ENCODE measurements at places on chromosomes 7 and 10.

- no peak for DNase-seq
Measured at GRCh38 chr10:100824886-100825285, 79.5 kb downstream of the PAX2 start.

- peak; percentile 92 for DNase-seq
Measured at GRCh38 chr7:5701085-5701914, 80.2 kb downstream of the RNF216 start.

DNA sequence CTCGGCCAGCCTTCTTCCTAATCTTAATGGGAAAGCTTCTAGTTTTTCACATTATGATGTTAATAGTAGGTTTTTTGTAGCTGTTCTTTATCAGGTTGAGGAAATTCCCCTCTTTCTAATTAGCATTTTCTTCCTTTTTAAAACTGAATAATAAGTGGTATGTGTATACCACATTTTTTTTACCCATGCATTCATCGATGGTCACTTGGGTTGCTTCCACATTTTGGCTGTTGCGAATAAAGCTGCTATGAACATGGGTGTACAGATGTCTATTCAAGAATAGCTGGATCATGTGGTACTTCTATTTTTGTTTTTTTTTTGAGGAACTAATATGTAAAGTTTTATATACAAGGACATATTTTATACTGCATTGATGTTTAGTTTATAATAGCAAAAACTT lies 44.3 kb downstream of the NRF1 start:
- peak; percentile 40 for DNase-seq

DNA sequence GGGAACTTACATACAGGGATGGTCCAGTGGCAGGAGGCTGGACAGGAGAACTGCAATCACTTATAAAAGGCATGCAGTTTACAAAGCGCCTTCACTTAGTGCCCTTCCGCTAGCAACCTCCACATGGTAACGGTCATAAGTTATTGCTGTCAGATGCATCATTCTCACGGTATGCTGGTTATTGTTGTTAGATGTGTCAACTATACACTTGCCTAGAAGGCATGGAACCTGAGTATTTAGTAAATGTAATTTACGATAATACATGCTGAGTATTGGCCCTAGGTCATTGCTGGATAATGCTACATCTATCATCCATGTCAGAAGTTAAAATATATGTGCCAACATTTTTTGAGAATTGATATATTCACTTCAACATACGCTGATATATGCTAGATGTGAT lies 155.1 kb upstream of the MBL2 start:
- no peak for DNase-seq

DNA sequence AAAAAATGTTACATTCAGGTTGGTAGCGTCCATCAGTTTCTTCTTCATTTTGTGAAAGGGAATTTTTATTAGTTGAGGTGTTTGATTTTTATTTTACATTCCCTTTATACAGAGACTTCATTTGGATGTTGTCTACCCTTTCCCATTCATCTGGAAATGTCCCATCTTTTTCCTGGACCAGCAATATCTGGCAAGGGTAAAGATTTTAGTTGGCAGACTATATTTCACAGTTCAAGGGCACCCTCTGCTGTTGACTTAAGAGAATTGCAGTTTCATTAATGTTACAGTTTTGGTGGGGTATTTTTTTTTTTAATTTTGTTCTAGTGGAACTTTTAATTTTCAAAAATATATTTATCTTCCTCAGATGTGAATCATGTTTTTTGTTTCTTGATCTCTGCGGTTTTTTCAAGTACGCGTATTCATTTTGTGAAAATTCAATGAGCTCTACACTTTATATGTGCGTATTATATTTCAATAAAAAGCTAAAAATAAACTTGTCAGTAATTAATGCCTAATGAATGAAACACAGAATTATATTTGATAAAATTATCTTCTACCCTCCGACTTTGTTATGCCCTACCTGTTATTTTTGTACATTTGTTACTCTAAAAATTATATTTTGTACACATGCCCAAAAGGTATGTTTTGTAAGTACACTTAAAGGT lies 97.9 kb upstream of the KLF14 start:
- peak; percentile 24 for DNase-seq
